Osteocyte (in vitro differentiated cells): ENCODE measurements at places on chromosomes 6 and 20. TPM values are rescaled to one million over a fixed set of nuclear protein-coding genes. Genes with fewer than 3 reads are reported as not detected.

The LINC00237 gene
- not detected in 2 replicates for total RNA-seq

- no peaks in the 10 kb centered on the region for H3K36me3 ChIP-seq
- H3K4me3 ChIP-seq, result peak overlapping the region; percentile 82
- H3K27me3 ChIP-seq, result peaks cover 3% of the 10 kb centered on the region
- H3K4me1 ChIP-seq, result peaks cover 14% of the 10 kb centered on the region
These were observed 30.6 kb downstream of the COL11A2 start for GRCh38 chr6:33161354-33162331.

GRCh38 chr6:85121158-85121557, 328.7 kb upstream of the NT5E start:
- peaks cover 15% of the 10 kb centered on the region for H3K27me3 ChIP-seq
- DNase-seq, result no peak
- no peaks in the 10 kb centered on the region for H3K36me3 ChIP-seq
- H3K27ac ChIP-seq, result no peak overlapping the region

GRCh38 chr6:25953733-25954132, 8.9 kb upstream of the TRIM38 start:
- H3K27ac ChIP-seq, result no peak overlapping the region
- no peak overlapping the region for H3K4me3 ChIP-seq
- no peaks in the 10 kb centered on the region for H3K36me3 ChIP-seq
- DNase-seq, result no peak
- H3K4me1 ChIP-seq, result no peaks in the 10 kb centered on the region
